Right ventricle myocardium superior (tissue), 1 donor: ENCODE measurements at places on chromosomes 3 and 15. TPM values are rescaled to one million over a fixed set of nuclear protein-coding genes. Genes with fewer than 3 reads are reported as not detected.

- DNase-seq, result no peak
These were observed 85.1 kb downstream of the ZBTB20 start for GRCh38 chr3:115062009-115062408.

DNA sequence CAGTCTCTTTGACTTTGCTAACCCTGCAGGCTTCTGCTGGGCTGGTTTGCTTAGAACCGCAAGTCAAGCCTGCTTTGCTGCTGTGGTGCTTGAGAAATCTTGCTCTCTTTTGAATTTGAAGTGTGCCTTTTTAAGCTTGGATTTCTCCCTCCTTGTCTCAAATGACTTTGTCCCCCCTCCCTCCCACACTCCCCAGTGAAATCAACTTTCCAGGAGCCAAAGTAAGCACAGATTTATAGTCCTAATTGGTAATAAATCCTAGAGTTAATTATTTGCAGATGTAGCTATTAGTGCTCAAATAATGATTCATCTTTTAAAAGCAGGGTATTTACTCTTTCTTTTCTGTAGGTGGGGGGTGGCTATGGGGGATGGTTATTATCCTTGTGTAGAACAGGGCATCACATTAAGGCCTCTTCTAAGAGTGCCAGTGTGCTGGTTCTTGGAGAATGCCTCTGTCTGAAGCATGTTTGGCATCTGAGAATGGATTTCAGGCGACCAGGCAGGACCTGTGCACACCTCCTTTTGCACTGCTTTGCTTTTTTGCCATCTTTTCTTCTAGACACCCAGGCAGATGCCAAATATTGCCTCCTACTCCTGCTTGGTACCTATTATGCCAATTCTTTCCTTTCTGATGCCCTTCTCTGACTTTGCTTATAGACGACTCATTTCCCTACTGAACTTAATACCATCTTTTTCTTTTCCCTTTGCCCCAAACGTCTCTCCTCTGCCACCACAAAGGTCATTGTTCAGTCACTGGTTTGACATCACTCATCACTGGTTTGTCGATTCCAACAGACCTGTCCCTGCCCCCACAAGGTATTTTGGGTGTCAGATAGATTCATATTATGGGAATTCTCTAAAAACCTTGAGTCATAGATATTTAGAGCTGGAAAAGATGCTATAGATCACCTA is 50.7 kb downstream of the CLDN11 start:
- DNase-seq, result no peak

DNA sequence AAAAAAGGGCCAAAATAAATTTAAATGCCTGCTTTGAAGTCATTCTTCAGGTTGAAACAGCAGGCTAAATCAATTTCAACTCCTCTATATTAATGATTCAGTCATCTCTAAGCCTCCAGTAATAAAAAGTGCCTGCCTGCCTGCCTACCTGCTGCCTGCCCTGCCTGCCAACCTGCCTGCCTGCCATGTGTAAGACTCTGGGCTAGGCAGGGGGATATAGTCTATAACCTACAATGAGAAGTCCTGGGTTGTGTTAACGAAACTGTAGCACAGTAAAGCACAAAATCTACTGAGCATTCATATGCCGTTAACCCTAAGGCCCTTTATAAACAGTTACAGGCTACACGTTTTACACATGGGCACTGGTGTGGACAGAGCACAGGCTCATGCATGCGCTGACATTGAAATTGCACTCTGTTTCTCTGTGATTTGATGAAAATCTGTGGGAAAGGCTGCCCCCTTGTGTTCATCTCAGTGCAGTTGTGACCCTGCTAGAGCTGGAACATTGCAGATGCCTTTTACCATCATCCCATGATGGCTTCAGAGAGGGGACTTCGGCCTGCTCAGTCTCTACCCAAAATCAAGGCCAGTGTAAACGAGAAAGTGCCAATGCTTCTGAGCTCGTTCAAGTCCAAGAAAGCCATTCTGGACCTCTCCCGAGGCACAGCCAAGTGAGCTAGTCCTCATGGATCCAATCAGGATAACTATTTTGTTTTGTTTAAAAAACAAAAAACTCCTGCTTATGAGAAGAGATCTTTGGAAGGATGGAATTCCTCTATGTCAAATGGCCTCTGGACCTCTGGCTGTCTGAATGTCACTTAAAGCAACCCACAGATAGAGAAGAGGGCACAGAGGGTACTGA is 64.6 kb downstream of the EFL1 start:
- DNase-seq, result peak; percentile 67

DNA sequence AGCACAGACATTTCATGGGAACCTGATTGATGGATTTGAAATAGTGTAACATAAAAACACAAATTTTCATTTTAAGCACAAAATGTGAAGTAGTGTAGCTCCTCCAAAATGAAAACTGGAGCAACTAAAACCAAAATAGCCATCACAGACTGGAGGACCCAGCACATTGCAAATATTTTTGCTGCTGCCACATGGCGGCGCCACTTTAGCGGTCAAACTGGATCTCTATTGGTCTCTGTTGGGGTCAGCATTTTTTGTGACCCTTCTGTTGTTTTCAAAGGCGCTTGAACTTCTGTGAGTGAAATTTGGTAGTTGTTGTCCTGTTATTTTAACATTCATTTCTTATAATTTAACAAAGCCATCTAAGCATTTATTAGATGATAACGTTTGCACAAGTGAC is 259.9 kb downstream of the IL20RB start:
- no peak for DNase-seq

The IQGAP1 gene
- 39.4 TPM for total RNA-seq

The STRIT1 gene
- total RNA-seq, result not detected
